ENCODE measurements at places on chromosomes 7 and 10.

DNA sequence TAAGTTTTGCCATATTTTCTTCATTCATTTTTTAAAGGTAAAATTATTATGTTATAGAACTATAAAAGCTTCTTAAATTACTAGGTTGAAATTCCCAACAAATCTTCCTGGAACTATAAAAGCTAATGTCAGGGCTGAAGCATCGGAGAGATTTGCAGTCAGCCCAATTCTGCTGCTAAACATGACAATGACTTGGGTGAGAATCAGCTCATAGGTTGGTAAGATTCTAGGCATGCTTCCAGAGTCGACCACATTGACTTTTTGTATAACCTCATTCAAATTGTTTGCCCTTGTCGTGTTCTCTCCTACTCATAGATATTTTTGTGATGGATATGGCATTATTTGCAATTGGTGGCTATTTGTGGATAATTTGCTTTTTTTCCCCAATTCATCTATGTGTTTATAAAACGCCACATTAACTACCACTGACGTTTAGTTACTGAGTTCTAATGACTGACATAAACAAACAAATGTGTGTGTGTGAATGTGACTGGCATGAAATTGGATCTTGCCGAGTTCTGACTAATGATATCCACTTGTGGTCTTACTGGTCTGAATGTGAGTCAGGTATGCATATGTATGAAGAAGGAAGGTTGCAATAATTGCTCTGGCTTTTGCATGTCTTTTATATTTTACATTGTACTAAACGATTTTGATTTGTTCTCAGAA lies 579.8 kb downstream of the PARD3 start:
- DNase-seq = no peak

DNA sequence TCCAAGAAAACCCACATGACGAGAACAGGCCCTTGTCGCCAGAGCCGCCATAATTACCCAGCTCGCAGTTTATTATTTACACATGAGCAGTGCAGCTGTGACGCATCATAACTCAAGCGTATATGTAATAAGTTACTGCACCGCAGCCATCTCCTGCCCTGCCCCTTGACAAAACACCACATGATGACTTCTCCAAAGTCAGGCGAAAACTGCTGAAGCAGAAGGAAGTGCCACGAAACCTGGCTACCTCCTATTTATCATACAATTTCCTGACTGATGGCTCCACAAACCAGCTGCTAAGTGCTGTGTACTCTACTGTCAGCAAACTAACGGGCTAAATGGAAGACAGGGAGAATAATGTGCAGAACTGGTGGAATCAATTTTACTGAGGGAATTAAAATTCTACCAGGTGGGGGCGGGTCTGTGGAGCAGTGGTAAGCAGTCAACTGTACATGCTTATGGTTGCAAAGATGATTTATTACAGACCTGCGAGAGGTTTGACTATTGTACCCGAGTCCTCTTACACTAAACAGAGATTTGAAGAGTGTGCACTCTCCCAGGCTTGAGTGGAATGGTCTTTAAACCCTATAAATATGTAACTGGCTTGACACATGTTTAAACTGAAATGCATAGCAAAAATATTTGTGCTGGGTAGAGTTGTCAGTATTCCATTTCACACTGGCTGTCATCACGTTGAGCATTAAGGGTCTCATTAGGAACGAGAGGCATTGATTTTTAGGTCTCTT lies 156.0 kb downstream of the GLI3 start:
- no peak for DNase-seq

GRCh38 chr10:22544325-22545068 lies 169.9 kb downstream of the PIP4K2A start:
- DNase-seq = no peak

DNA sequence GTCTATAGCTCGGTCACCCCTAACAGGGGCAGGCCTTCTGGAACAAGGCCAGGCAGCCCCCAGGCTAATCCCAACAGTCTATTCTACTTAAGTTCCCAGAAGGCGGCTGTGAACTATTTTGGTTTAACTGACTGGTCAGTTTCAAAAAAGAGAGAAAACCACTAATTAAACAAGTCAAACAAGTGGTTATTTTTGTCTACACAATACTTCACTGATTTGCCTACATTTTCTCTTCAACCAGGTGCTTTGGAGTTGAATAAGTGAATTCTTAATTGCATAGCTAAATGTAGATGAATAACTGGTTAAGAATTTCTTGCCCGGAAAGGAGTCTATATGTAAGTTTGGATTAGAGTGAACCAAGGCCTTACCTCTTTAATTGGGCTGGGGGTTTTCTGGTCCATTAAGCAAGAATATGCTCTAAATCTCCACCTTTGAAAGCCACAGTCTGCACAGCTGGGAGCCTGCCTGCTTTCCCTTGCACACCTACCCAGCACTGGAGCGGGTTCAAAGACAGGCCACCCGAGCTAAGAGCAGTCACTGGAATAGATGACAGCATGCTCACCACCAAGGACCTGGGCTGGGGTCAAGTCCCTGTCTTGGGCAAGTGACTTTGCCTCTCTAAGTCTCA lies 70.4 kb downstream of the TBXAS1 start:
- DNase-seq = no peak

- no peak for DNase-seq
Observed at GRCh38 chr10:109920016-109920415, 3.3 kb downstream of the XPNPEP1 start.

- no peak for DNase-seq
Observed at GRCh38 chr10:48788554-48788953, 103.9 kb downstream of the WDFY4 start.

DNA sequence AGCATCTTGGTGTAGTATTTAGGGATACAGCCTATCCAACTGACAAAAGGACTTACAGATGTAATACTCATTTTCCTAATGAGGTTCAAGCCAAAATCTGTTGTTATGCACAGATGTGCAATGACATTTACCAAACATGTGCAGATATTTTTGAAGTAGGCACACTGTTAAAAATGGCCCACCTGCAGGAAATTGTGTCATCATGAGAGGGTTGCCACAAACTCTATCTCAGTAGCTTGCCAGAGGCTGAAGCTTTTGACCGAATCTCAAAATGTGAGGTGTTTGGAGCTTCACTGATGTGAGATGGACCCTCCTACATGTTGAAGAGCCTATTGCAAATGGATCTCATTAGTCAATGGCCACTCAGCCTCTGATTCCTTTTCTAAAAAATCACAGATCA lies 89.7 kb upstream of the CSTF2T start:
- DNase-seq = no peak

- DNase-seq = no peak
Observed at GRCh38 chr7:66920256-66920655, 769 bp upstream of the TMEM248 start.

DNA sequence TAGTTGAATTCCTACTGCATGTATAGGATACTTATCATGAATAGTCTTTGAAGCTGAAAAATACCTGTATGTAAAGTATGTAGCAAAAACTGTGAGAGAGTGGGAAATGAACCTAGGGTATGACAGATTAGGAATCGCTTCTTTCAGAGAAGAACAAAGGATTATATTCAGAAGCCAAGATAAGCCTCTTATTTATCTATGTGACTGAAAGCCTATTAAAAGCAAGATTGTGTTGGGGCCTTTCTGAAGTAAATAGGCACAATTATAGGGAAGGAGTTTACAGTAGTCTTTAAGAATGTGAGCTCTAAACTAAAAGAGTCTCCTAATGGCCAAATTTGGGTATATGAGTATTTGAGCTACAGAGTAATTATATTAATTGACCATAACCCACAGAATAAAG lies 102.1 kb downstream of the MTERF1 start:
- no peak for DNase-seq

DNA sequence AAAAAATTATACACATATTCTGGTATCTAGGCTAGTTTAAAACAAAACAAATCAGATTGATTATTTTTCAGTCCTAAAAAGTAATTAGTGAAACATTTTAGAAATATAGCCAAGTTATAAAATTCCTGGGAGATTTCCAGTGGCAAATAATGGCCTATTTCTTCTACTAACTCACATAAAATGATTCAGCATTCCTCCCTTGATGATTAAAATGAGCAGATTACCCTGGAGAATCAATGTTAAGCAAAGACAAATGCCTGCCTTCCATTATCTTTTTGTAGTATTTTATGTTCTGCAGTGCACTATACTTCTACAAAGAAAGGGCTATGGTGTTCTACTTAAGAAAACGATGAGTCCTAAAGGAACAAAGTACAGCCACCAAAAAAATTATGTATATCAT lies 53.6 kb downstream of the PARD3 start:
- DNase-seq = no peak

- no peak for DNase-seq
Observed at GRCh38 chr10:5692461-5693358, 8.1 kb downstream of the TASOR2 start.

- no peak for DNase-seq
Observed at GRCh38 chr7:7979558-7979957, 11.0 kb downstream of the GLCCI1 start.

- DNase-seq = no peak
Observed at GRCh38 chr10:84944187-84944586, 615.8 kb downstream of the CCSER2 start.

- no peak for DNase-seq
Observed at GRCh38 chr7:15885678-15886077, 199.2 kb upstream of the MEOX2 start.

GRCh38 chr7:16747102-16747501 lies 6.5 kb upstream of the TSPAN13 start:
- no peak for DNase-seq

- DNase-seq = no peak
Observed at GRCh38 chr7:82331234-82331633, 112.3 kb downstream of the CACNA2D1 start.

GRCh38 chr7:120856621-120857352 lies 1.2 kb downstream of the TSPAN12 start:
- DNase-seq = no peak

- no peak for DNase-seq
Observed at GRCh38 chr10:117399341-117400196, 24.3 kb upstream of the PDZD8 start.

- DNase-seq = no peak
Observed at GRCh38 chr7:28076423-28077200, 104.0 kb downstream of the JAZF1 start.

- DNase-seq = no peak
Observed at GRCh38 chr7:139018910-139019309, 16.9 kb downstream of the ZC3HAV1L start.

- DNase-seq = no peak
Observed at GRCh38 chr10:14906765-14907164, 28.1 kb downstream of the SUV39H2 start.

DNA sequence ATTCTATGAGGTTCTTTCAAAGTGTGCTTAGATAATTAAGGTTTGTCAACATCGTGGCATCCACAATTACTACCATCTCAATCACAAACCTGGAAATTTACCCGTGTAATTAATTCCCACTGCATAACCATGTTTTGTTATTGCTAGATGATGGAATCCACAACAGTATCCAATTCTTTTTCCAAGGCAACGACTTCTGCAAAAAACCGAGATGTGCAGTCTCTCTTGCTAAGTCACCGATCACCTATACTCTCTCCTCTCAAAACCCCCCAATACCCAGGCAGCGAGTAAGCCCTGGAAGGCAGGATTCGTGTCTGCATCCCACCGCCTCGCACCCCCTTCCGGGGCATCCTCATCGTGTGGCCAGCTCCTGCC lies 678 bp upstream of the EIF4H start:
- DNase-seq = no peak

GRCh38 chr7:99296471-99296870 lies 23.8 kb downstream of the MYH16 start:
- DNase-seq = no peak

GRCh38 chr10:109915566-109915965 lies 7.7 kb downstream of the XPNPEP1 start:
- DNase-seq = no peak

DNA sequence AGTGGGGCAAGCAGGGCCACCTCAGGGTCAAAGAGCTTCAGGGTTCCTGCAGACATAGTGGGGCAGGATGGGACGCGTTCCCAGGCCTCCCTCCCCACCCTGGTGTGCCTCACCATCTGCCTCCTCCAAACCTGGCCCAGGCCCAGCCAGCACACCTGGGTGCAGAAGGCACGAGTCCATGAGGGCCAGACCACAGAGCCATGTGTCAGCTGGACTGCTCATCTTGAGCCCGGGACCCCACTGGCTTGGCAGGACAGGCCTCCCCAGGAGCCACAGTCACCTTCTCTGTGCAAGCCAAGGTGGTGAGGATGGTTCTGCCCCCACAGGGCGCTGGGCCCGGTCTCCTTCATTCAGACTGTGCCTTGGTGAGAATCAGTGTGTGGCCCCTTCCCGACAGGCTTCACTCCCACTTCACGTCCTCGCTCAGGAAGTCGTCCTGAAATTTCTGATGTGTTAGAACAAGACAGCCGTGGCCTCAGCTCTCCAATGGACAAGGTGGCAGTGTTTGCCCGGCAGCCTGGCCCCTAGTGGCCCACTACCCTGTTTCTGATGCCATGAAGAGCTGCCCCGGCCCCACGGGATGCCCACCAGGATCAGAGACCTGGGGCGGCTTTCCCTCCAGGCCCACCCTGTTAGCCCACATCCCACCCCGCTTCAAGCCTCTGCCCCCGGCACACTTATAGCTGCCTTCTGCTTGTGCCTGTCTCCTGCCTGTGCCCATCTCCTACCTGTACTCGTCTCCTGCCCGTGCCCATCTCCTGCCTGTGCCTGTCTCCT lies 59.6 kb upstream of the EBF3 start:
- DNase-seq = no peak

- no peak for DNase-seq
Observed at GRCh38 chr10:132570771-132571649, 33.4 kb downstream of the INPP5A start.

DNA sequence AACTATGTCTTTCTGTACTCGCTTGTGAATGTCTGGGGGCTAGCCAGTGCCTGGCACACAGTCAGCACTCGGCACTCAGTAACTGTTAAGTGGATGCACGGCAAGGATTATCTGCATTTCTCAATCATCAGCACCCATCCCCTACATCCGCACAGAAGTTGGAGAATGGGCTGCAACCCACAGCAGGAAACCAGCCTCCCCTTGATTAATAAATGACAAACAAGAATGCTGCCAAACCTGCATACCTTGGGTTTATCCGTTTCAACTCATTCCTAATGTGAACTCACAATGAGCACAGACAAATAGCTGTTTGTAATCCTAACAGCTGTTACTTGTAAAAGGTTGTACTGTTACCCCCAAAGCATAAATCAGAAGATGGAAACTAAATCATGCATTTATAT lies 28.9 kb downstream of the PPP1R3C start:
- no peak for DNase-seq

GRCh38 chr7:19248681-19249080 lies 103.5 kb upstream of the FERD3L start:
- DNase-seq = no peak
